ENCODE measurements at places on chromosomes 6 and 20. TPM values are rescaled to one million over a fixed set of nuclear protein-coding genes. Genes with fewer than 3 reads are reported as not detected.

- H3K27me3 ChIP-seq, result peaks cover 67% of the 10 kb centered on the region
- H3K27ac ChIP-seq, result no peak overlapping the region
- peaks cover 64% of the 10 kb centered on the region for H3K4me1 ChIP-seq
- DNase-seq, result no peak
Measured at GRCh38 chr6:134315189-134315588, 2.7 kb downstream of the SGK1 start.

- peaks cover 5% of the 10 kb centered on the region for H3K4me1 ChIP-seq
- H3K27me3 ChIP-seq, result no peaks in the 10 kb centered on the region
- no peak overlapping the region for H3K4me3 ChIP-seq
- DNase-seq, result peak; percentile 83
- H3K27ac ChIP-seq, result no peak overlapping the region
Measured at GRCh38 chr20:32894026-32894483, 35.3 kb downstream of the EFCAB8 start.

DNA sequence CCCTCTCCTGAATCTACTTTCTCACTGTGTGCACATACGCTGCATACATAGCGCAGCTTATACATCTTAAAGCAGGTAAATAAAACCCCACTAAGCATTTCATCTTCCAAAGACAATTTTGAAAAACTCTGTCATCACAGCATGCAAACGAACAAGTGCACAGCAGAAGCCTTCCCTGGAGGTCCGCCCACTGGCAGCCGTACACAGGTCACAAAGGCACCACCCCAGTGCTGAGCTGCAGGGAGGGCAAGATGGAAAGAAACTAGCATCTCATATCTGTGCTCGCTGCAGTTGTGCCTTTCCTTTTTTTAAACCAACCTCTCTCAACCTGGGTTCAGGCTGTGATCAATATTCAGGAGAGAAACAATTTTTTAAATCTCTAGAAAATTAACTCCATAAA, 73.3 kb downstream of the HUS1B start:
- no peak overlapping the region for H3K4me3 ChIP-seq
- no peaks in the 10 kb centered on the region for H3K27me3 ChIP-seq
- peak overlapping the region; percentile 68 for H3K27ac ChIP-seq
- no peak for DNase-seq
- H3K4me1 ChIP-seq, result peaks cover 42% of the 10 kb centered on the region

DNA sequence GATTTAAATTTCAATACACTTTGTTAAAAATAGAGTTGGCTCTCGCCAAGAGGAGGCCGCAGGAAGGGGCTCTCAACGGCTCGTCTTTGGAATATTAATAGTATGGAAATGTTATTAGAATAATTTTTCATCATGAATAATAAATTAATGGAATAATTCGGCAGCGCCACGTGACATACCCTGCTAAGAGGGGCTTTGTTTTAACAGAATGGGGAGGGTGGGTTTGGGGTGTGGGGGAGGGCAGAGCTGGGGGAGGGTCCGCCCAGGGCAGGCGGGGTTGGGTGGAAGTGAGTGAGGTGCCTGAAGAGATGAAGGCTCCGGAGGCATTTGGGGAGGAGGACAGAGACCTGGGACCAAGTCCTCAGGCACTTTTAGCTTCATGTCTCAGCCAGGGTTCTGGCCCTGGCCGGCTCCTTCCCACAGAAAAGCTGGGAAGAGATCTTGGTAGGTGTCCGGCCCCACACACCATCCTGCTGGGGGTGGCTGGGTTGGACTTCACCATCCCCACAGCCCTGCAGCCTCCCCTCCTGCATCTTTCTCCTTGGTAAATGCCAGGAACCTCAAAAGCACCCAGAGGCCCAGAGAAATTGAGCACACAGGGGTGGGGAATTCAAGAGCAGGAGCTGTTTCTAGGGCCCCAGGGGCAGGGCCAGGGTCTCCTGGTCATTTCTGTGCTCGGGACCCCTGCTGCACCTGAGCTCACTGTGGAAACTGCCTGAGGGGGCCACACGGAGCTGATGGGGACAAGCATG, 93.6 kb upstream of the BHLHE23 start:
- peak; percentile 7 for DNase-seq
- peaks cover 17% of the 10 kb centered on the region for H3K27me3 ChIP-seq
- H3K27ac ChIP-seq, result no peak overlapping the region

DNA sequence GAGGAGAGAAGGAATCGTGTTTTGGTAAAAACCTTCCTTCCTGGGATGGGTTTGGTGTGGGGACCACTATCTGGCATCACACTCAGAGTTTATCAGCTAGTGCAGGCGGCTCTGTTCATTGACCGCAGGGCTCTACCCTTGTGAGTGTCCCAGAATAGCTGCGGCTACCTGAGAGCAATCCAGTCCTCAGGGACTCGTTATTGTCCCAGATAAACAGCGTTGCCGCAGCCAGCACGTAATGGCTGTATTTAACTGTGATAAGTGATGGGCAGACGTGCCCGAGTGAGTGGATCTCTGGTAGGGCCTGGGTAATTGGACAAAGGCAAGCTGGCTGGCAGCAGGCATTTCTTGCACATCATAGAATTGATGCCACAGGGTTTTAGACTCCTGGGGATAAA, 163.3 kb downstream of the SOBP start:
- no peak for DNase-seq
- H3K27ac ChIP-seq, result no peak overlapping the region
- no peak overlapping the region for H3K4me3 ChIP-seq
- H3K27me3 ChIP-seq, result no peaks in the 10 kb centered on the region
- H3K36me3 ChIP-seq, result peaks cover 3% of the 10 kb centered on the region

DNA sequence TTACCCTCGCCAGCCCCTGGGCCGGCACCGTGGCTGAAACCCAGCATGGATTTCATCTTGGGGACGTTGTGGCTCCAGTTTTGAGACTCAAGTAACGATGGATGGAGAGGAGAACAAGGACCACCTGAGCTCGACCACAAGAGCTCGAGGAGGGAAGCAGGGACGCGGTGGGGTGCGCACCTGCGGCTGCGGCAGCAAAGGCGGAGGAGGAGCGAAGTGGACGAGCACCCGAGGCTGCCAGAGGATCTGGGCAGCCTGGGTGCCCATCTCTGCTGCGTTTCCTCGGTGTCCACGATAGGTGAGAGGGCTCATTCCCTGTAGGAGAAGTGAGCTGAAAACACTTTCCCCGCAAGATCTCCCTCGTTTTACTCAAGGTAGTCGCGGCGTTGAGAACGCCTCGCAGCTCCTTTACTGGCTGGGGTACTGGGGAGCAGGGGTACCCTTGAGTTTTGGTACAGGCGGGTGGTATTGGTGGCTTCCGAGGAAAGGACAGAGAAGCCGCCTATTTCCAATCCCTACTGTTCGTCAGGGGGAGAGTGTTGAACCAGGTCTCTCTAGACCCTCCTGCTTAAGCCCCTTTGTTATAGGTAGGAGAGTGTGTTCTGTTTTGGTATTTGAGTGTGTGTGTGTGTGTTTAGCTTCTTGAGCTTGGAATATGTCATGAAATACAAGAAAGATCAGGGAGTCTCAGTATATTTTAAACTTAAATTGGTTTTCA, 137.7 kb downstream of the TRIM27 start:
- peaks cover 45% of the 10 kb centered on the region for H3K4me1 ChIP-seq
- DNase-seq, result no peak
- H3K4me3 ChIP-seq, result peak overlapping the region; percentile 72

GRCh38 chr6:32945108-32945760, 4.4 kb upstream of the HLA-DMB start:
- H3K4me1 ChIP-seq, result peaks cover 17% of the 10 kb centered on the region
- no peaks in the 10 kb centered on the region for H3K27me3 ChIP-seq
- no peak overlapping the region for H3K4me3 ChIP-seq
- H3K27ac ChIP-seq, result no peak overlapping the region
- no peaks in the 10 kb centered on the region for H3K36me3 ChIP-seq

DNA sequence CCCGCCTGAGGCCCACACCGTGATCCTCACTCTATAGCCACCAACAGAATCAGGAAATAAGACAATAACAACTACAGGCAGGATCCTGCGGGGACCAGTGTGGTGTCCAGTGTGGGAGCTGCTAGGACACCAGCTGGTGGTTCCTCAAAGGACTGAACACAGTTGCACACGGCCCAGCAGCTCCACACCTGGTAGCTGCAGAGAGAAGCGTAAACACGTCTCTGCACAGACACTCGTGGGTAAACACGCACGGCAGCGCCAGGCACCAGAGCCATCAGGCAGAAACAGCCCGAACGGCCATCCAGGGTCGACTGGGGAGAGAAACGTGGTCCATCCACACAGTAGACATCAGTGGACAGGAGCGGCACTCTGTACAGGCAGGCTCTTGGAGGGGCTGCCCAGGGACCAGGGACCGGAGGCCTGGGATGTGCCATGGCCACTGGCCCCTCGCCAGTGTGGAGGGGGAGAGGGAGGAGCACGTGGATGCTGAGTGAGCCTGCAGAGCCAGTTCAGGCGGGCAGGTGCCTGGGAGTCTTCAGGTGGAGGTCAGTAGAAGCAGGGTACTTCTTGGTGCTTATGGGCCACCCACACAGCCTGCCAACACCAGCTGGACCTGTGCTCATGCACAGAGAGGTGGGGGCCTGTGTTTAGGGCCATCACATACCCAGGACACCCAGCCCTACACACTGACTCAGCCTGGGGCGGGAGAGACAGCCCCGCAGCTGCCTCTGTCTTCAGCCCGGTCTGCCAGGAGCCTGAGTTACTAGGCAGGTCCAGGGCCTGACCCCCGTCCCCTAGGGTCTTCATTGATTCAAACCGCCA, 7.4 kb upstream of the LAMA5 start:
- H3K4me1 ChIP-seq, result peaks cover 30% of the 10 kb centered on the region
- peak overlapping the region; percentile 91 for H3K27ac ChIP-seq
- no peaks in the 10 kb centered on the region for H3K36me3 ChIP-seq
- no peak for DNase-seq
- H3K4me3 ChIP-seq, result no peak overlapping the region

- H3K4me3 ChIP-seq, result no peak overlapping the region
- no peak for DNase-seq
- no peaks in the 10 kb centered on the region for H3K27me3 ChIP-seq
- no peaks in the 10 kb centered on the region for H3K4me1 ChIP-seq
- H3K36me3 ChIP-seq, result no peaks in the 10 kb centered on the region
- no peak overlapping the region for H3K27ac ChIP-seq
Measured at GRCh38 chr6:90131125-90131524, 165.5 kb downstream of the BACH2 start.

DNA sequence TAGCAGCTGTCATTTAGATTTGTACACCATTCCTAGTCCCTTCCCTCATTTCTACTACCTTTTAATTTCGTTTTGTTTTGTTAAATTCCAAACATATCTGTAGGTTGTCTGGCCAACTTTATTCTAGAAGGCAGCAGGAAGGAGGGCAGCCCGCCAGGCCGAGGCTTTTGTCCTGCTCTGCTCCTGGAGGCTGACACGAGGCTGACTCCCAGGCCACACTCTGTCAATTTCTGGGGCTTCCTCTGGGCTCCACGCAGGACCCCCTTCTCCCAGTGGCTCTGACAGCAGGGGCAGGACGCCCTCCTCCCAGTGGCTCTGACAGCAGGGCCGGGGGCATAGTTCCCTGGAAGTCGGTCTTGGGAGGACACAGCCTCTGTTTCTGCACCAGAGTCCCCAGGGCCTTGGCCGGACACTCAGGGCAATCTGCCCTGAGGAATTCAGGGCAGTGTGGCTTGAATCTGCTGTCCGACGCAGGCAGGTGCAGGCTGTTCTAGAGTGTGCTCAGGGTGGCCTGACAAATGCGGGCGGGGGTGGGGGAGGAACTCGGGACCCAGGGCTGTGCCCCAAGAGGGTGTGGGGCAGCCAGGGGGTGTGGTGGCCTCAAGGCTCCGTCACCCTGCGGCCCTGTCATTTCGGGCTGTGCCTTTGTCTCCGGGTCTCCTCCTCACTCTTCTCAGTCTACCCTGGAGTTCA, 11.8 kb downstream of the SMOC2 start:
- no peaks in the 10 kb centered on the region for H3K27me3 ChIP-seq
- no peak overlapping the region for H3K4me3 ChIP-seq
- H3K4me1 ChIP-seq, result peaks cover 43% of the 10 kb centered on the region
- no peaks in the 10 kb centered on the region for H3K36me3 ChIP-seq
- H3K27ac ChIP-seq, result no peak overlapping the region

DNA sequence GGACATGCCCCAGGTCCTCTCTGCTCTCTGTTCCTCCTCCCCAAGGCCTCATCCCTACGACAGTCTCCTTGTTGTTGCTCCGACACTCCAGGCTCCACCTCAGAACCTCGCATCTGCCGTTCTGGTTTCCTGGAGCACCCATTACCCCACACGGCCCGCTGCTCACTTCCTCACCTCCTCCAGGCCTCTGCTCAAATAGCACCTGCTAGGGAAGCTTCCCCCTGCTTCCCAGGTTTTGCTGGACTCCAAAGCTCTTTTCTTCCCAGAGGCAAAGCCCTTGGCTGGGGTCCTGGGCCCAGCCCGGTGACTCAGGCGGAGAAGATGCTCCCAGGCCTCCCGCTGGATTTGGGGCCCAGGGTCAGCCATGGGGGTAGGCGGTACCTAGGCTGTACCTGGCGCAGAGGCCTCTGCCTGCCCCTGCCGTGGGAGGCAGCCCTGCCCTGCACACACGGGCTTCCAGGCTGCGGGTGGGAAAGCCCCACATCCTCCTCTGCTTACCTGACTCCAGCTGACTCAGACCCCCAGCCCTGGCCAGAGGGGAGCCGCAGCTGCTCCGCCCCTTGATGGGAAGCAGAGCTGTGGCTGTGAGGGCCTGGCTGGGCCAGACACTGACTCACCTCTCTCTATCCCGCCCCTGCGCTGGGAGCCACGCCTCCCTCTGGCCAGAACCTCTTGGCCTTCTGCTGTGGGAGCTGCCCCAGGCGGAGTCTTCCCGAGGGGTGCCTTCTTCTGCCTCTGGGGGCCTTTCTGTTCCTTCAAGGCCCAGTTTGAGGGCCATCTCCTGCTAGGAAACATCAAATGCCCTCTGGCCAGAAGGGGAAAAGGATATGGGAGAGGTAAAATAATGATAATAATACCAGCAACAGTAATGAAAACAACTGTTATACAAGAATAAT, 130.5 kb downstream of the CEBPB start:
- peaks cover 3% of the 10 kb centered on the region for H3K36me3 ChIP-seq
- no peaks in the 10 kb centered on the region for H3K27me3 ChIP-seq
- peak overlapping the region; percentile 51 for H3K27ac ChIP-seq

DNA sequence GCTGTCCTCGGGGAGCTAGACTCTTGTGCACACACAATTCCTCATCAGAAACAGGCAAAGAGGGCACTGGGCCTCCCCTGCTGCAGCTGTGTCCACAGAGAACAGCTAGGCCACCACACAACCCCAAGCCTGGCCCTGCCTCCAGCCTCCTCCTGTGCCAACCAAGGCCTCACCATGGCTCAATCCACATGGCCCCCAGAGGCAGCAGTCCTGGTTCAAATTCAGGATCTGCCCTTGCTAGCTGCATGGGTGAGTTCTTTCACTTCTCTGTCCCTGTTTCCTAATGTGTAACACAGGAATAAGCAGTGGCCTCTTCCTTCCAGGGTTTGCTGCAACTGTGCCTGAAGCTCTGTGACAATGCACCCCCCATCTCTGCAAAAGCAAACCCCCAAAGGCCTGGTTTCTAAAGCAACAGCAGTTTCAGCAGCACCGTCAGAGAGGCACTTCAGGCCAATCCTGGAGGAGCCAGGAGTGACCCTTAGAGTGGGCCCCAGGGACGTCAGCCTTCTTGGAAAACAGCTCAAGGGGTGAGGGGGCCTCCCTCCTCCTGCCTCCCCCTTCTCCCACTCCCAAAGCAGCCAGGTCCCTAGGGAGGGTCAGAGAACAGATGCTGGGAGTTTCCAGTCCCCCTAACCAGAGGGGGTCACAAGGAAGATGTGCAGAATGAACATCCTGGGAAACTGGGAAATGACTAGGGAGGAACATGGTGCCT, 2.2 kb downstream of the ADISSP start:
- peaks cover 22% of the 10 kb centered on the region for H3K4me1 ChIP-seq
- no peak for DNase-seq
- no peak overlapping the region for H3K27ac ChIP-seq
- no peaks in the 10 kb centered on the region for H3K27me3 ChIP-seq

Gene PSORS1C2
- 0.78 TPM for total RNA-seq

Gene RAE1
- total RNA-seq, result 31.3 TPM

Gene NOX3
- 0.09 TPM for total RNA-seq

All from WTC11 (cell line).